GOT3 (cell line): ENCODE measurements at places on chromosomes 13 and 19.
A peak's percentile ranks its signal among the peaks of the same experiment; 100 is the strongest.

- DNase-seq, result no peak
Observed at GRCh38 chr13:47723898-47724297, 277.2 kb downstream of the SUCLA2 start.

- no peak for DNase-seq
Observed at GRCh38 chr19:18418029-18418482, 1.1 kb upstream of the SSBP4 start.

DNA sequence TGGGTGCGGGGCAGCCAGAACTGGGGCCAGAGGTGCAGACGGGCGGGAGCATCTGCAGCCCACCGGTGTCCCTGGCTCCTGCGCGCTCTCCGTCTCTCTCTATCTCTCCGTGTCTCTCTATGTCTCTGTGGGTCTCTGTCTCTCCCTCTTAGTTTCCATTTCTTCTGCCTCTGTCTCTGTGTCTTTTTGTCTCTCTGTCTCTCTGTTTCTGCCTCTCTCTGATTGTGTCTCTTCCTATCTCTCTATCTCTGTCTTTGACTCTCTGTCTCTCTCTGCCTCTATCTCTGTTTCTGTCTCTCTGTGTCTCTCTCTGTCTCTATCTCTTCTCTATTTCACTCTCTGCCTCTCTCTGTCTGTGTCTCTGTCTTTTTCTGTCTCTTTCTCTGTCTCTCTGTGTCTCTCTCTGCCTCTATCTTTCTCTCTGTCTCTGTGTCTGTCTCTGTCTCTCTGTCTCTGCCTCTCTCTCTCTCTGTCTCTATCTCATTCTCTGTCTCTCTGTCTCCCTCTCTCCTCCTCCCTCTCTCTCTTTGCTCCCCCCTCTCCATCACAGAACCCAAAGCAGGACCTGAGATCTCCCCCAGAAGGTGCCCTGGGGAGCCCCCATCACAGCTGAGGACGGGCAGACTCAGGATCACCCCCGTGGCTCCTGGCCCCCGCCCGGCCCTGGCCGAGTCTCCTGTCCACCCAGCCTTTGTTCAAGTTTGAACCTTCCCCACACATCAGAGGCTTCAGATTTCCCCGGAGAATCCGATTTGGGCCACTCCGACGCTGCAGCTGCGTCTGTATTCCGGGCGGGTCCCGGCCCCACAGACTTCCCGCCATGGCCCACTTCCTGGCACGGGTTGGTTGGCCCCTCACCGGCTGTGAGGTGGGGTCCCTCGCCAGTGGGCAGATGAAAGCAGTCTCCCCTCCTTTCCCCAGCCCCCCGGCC lies 48.6 kb upstream of the TCF3 start:
- DNase-seq, result no peak

GRCh38 chr19:38285567-38285966 lies 18.5 kb upstream of the C19orf33 start:
- no peak for DNase-seq

DNA sequence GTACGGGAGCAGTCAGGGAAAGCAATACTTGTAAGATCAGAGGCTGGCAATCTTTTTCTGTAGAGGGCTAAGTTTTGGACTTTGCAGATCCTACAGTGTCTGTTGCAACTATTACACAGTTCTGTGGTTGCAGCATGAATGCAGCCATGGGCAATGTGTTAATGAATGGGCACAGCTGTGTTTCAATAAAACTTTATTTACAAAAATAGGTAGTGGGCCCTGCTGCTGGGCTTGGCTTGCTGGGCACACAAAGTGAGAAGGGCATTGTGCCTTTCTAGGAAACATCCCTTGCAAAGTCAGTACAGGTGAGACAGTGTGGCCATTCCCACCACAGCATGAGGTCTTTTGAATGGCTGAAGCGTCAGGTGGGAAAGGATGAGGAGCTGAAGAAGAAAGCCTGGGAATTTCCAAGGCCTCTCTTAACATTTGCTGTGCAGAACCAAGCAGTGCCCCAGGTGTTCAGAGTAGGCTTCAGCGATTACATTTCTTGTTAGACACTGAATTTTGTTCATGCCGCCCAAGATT lies 9.1 kb downstream of the KL start:
- DNase-seq, result no peak

DNA sequence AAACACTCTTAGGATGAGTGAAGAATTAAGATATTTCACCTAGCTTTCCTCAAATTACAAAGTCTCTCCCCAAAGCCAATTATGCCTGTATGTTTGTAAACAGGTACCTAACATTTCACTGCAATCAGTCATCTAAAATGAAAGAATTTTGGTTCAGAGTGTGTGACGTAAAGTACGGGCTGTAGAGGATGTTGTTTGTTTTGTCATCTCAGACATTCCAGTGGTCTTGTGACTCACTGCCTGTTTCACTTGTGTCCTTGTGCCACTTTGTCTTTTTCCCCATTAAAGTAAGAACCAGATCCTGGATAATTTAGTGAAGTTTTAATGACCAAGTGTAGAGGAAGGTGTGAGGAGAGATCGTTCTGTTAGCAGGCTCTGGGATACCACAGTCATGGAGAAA lies 28.6 kb upstream of the EID2 start:
- no peak for DNase-seq

DNA sequence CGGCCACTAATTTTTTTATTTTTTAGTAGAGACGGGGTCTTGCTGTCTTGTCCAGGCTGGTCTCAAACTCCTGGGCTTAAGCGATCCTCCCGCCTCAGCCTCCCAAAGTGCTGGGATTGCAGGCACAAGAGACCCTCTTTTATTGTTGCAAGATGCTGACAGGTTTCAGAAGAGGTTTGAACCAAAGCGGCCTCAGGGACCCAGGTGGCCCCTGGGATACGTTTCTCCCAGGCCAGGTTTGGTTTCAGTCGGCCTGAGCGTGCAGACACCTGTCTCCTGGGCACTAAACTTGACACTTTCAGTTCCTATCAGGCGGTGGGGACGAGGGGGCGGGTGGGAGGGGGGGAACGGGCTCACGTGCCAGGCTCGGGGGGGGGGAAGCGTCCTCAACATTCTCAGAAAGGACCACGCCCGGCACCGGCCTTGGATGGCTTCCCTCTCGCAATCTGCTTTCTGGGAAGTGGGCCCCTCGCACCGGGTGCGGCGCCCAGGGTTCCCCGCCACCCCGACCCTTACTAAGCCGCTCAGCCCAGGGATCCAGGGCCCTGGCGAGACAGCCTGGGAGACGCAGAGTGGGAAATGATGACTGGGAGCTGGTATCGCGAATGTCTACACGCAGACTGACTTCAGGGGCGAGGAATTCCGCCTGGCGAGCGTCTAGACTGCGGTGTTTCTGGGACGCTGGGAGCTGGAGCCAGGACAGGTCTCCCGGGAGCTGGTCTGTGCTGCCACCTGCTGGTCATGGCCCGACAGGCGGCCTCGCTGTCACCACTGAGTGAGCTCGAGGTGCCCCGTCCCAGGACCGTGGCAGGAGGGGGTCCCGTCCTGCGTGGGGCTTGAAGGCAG lies 91.6 kb downstream of the GNG7 start:
- peak; percentile 62 for DNase-seq

DNA sequence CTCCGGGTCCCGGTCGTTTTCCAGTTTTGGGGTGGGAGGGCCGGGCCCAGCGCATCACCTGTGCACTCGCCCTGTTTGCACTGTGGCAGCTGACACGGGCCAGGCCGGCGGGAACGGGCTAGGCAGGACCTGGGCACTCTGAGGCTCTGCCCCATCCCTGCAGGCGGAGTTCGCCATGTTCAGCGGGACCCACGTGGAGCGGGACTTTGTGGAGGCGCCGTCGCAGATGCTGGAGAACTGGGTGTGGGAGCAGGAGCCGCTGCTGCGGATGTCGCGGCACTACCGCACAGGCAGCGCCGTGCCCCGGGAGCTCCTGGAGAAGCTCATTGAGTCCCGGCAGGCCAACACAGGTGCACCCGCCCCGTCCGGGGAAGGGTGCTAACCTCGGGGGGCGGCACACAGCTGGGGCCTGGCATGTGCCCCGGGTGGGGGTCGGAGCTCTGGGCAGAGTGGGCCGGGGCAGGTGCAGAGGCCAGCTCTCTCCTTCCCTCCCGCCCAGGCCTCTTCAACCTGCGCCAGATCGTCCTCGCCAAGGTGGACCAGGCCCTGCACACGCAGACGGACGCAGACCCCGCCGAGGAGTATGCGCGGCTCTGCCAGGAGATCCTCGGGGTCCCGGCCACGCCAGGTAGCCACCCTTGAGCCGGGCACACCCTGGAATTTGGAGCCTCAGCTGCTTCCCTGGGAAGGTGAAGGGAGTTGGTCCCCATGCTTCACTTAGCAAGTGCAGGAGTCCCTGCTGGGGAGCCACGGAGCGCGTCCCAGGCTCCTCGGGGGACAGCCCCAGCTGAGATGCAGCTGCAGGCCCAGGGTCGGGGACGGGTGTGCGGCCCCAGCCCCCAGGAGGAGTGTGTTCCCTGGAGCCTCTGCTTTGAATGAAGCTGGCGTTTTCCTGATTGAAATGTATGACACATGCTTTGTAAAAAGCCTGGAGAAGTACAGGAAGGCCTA lies 9.3 kb upstream of the ZNF554 start:
- DNase-seq, result no peak

DNA sequence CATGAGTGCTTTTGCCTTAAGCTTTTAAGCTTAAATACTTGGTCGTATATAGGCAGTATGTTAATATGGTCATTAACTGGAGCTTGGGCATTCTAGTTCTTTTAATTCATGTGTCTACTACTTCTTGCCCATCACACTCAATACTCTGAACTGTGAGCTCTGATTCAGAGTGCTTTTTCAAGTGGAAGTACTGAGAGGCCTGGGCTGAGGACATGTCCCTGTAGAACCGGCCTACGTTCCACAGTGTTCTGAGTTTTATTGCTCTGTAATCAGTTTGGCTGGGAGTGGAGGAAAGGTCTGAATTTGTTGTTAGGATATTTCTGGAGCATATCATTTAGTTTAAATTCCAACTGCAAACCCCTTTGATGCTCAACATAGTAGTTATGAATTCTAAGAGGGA lies 1744.8 kb upstream of the MIR17HG start:
- DNase-seq, result no peak

DNA sequence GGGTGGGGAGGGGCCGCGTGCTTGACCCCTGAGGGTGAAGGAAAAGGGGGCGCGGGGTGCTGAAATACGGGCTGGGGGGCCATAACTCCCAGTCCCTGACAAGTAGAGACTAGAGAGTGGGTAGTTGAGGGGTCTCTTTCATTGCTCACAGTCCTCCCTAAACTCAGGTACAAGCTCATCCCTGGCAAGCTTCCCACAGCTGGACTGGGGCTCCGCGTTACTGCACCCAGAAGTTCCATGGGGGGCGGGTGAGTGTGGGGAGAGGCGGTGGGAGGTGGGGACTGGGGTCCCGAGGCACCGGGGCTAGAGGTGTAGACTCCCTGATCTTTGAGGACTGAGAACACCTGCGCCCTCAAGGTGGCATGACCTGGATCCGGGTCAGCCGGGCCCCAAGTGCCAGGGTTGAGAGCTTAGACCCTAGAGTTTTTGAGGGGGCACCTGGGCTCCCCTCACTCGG lies 1.3 kb downstream of the ETV2 start:
- no peak for DNase-seq

GRCh38 chr19:18675779-18676178 lies 7.7 kb upstream of the CRTC1 start:
- DNase-seq, result no peak

GRCh38 chr19:29478578-29479565 lies 46.9 kb upstream of the VSTM2B start:
- DNase-seq, result no peak

GRCh38 chr13:50838031-50838430 lies 5.5 kb downstream of the DLEU7 start:
- DNase-seq, result no peak

- no peak for DNase-seq
Observed at GRCh38 chr13:95349267-95349666, 48.0 kb upstream of the ABCC4 start.

- DNase-seq, result no peak
Observed at GRCh38 chr13:97432232-97432916, 1.6 kb upstream of the RAP2A start.

GRCh38 chr13:75324413-75324940 lies 157.5 kb downstream of the TBC1D4 start:
- DNase-seq, result no peak

DNA sequence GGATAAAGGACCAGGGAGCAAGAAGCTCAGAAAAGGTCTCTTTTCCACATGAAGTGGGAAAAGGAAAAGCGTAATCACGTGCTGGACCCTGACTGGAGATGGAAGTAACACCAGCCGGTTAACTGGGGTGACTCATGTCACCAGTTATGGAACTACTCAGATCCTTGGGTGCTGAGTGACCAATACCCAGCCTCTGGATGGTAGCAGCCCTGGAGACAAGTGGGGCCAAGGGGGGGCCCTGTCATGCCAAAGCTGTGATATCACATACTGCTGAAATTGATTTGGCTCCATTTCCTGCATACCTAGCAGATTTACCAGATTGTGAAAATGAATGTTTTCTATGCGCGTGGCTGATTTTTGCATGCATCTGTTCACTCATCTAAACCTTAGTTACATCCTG lies 158.9 kb downstream of the ZIC5 start:
- no peak for DNase-seq

GRCh38 chr19:610801-611480 lies 21.3 kb downstream of the HCN2 start:
- DNase-seq, result no peak
